ENCODE measurements at places on chromosomes 2 and 18. TPM values are rescaled to one million over a fixed set of nuclear protein-coding genes. Genes with fewer than 3 reads are reported as not detected.

DNA sequence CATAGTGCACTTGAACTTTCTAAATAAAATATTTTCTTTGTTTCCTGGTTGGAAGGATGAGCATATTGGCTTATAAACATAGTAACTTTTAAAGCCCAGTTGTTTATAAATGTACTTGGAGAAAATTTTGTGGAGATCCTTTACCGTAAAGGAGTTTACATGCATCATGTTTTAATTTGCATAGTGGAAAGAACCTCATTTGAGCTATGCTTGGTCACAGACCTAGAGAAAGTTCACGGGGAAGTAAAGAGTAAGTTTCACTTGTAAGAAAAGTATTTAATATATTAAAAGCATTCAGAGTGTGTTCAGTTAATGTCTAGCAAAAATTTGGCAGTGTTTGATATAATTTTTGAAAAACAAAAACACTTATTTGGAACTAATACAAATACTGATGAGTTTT, 45.3 kb downstream of the PIKFYVE start:
- DNase-seq: no peak

DNA sequence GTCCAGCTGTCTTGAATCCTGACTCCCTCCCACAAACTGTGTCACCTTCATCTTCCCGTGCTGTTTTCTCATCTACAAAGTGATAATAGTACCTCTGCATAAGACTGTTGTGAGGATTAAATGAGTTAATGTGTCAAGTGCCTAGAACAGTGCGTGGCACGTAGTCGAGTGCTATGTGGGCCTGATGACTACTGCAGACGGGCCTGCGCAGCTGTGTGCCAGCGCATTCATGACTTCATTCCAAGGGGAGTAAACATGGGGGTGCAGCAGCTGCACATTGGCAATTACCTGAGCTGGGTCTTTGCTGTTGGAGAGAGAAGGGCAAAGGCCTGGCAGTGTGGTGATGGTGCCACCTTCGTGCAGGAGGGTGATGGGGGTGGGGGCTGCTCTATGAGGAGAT, 5.0 kb downstream of the TEX44 start:
- DNase-seq: no peak

MREG gene
- total RNA-seq: 5.2 TPM

GRCh38 chr2:10802657-10803056, 9.9 kb downstream of the PDIA6 start:
- no peak for DNase-seq

COLEC12 gene
- total RNA-seq: 4.5 TPM

MEIS1 gene
- total RNA-seq: 13.8 TPM

STARD6 gene
- total RNA-seq: 4.4 TPM

- DNase-seq: no peak
Measured at GRCh38 chr18:58567453-58568196, 61.3 kb downstream of the ALPK2 start.

LYPD6 gene
- 10.2 TPM for total RNA-seq

XIRP2 gene
- total RNA-seq: 1.1 TPM

CHST10 gene
- total RNA-seq: 21.5 TPM

GRCh38 chr2:42996528-42996927, 204.1 kb upstream of the HAAO start:
- no peak for DNase-seq

GRCh38 chr18:34158881-34159690, 65.6 kb downstream of the NOL4 start:
- DNase-seq: peak; percentile 51

- DNase-seq: no peak
Measured at GRCh38 chr18:50373561-50374219, 1.2 kb upstream of the SKA1 start.

DNA sequence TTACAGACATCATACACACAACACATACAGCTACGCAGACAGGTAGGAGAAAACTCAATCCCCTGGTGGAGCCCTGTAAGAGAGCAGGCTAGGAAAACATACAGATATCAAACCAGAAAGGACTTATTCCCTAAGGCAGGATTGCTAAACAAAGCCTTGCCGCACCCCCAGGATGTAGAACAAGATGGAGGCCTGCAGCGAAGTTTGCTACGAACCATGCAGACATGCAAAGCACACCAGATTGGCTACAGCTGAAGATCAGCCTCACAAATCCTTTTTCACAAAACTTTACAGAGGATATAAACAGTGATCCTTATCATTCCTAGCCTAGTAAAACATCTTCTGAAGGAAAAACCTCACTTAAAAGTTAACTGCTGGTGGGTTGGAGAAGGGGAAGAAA, 28.3 kb downstream of the C18orf54 start:
- DNase-seq: no peak

- DNase-seq: no peak
Measured at GRCh38 chr2:237282568-237283128, 131.3 kb downstream of the COL6A3 start.

- DNase-seq: no peak
Measured at GRCh38 chr2:73239776-73240175, 5.7 kb downstream of the CCT7 start.

- no peak for DNase-seq
Measured at GRCh38 chr2:54723996-54724559, 616 bp downstream of the EML6 start.

DNA sequence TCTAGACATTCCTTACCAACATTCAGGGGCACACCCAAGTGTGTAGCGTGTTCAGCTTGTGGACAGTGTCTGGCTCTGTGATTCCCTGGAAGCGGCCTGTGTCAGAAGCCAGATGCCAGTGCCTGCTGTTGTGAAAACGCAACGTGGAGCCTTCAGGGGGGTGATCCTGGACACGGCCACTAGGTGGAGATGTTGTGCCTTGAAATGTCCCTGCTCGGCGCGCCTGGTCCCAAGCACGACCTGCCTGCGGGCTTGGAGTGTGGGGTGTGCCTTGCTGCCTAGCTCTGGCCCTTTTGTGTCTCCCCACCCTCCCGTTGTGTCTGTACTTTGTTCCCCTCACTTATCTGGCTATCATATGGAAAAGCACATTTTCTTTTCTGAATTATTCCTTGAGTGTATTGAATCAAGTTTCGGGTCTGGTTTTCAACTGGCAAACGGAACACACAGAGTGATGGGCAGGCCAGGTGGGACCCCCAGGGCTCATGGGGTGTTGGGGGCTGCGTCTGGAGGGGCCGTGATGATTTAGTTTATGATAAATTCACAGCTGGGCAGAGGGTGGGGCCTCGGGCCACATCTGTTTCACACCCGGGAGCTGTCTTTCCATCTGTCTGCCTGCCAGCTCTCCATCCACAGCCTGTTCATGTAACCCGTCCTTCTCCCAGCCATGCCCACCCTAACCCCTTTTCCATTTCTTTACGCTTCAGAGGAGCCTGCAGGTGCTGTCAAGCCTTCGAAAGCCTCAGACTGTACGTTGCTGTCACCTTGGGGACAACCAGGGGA, 95.5 kb downstream of the DYSF start:
- peak; percentile 88 for DNase-seq

ZC3H6 gene
- 10.9 TPM for total RNA-seq

GRCh38 chr2:25619185-25619584, 54.2 kb downstream of the DTNB start:
- no peak for DNase-seq

- no peak for DNase-seq
Measured at GRCh38 chr2:86366651-86367498, 29.4 kb upstream of the REEP1 start.

PRLH gene
- total RNA-seq: not detected

- DNase-seq: no peak
Measured at GRCh38 chr2:102129951-102130646, 12.4 kb upstream of the IL1R1 start.

DNA sequence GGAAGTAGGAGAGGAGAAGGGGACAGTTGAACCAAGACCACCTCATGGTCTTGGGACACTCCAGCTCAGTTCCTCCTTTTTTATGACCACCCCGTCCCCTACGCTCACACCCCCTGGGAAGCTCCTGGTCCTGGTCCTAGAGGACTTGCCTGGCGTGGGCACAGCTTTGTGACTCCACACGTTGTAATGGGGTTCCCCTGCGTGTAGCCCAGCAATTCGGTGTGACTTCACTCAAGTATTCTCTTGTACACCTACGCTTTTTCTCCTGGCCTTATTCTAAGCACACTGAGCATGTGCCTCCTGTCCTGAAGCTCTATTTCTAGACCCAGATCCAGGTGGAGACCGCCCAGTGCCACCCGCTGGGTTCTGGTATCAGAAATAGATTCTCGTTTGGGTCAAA, 36.1 kb upstream of the B3GNT7 start:
- DNase-seq: no peak

Measured in testis (tissue), 5 donors.